Tongue (tissue), 3 donors: ENCODE measurements at places on chromosomes 2 and 18.

- DNase-seq, result no peak
Measured at GRCh38 chr2:63051042-63051794, 588 bp downstream of the OTX1 start.

DNA sequence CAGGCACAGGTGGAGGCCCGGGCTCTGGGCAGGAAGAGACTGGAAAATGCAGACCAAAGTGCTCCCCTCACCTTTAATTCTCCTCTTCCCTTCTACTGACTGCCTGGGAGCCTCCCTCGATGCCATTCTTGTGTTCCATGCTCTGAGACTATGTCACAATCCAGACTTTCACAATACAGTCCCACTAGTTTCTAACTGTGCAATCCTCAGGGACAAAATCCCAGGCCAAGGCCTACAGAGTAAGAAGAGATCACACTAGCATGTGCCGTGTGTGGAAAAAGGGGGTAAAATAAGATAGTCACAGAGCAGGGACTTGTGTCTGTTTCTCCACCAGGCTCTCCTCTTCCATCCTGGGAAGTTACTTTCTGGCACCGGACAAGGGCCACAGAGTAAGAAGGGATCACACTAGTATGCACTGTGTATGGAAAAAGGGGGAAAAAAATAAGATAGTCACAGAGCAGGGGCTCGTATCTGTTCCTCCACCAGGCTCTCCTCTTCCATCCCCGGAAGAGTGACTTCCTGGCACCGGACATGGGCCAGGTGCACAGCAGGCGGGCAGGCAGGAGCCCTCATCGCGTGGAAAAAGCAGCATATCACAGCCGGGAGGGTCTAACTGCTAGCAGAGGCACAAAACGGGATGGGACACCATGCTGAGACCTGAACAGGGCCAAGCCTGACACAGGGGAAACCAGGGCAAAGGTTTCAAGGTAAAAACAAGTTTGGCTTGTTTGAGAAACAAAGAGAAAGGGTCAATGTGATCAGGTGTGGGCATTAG lies 9.6 kb downstream of the CYB5A start:
- DNase-seq, result no peak

GRCh38 chr2:132253496-132254305 lies 91.9 kb upstream of the ANKRD30BL start:
- no peak for DNase-seq

DNA sequence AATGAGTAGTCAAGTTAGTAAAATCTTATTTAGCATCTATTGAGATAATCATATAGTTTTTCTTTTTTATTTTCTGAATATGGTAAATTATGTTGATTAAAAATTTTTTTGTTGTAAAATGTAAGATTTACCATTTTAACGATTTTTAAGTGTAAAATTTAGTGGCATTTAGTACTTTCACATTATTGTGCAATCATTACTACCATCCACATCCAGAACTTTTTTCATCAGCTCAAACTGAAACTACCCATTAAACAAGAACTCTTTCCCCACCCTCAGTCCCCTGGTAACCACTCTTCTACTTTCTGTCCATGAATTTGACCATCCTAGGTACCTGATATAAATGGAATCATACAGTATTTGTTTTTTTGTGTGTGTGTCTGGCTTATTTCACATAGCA lies 11.1 kb downstream of the RAB3GAP1 start:
- no peak for DNase-seq

- DNase-seq, result peak; percentile 73
Measured at GRCh38 chr18:9147440-9148202, 11.0 kb downstream of the ANKRD12 start.

GRCh38 chr2:224377751-224378700 lies 23.9 kb downstream of the FAM124B start:
- peak; percentile 28 for DNase-seq

- DNase-seq, result no peak
Measured at GRCh38 chr2:31232586-31232985, 1.4 kb upstream of the EHD3 start.

GRCh38 chr2:54767921-54768320 lies 44.5 kb downstream of the EML6 start:
- no peak for DNase-seq

GRCh38 chr2:164826293-164827243 lies 15.1 kb downstream of the COBLL1 start:
- DNase-seq, result peak; percentile 66

DNA sequence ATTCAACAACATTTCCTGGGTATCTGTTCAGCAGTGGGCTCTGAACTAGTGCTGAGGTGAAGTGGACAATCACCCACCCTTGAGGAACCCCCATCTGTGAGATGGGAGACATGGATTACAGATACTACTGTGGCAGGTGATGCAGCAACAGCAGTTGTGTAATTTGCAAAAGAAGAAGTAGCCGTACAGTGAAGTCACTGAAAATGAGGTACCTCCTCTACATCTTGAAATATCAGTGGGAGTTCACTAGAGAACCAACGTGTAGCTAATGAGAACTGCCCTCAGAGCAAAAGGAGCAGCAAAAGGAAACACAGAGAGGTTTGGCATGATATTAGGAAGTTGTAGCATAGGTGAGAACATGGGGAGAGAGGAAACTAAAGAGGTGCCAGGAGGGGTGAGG lies 41.3 kb downstream of the VSNL1 start:
- no peak for DNase-seq

- no peak for DNase-seq
Measured at GRCh38 chr2:61184263-61184662, 22.3 kb downstream of the C2orf74 start.

- DNase-seq, result no peak
Measured at GRCh38 chr18:77316008-77316407, 66.4 kb downstream of the GALR1 start.

DNA sequence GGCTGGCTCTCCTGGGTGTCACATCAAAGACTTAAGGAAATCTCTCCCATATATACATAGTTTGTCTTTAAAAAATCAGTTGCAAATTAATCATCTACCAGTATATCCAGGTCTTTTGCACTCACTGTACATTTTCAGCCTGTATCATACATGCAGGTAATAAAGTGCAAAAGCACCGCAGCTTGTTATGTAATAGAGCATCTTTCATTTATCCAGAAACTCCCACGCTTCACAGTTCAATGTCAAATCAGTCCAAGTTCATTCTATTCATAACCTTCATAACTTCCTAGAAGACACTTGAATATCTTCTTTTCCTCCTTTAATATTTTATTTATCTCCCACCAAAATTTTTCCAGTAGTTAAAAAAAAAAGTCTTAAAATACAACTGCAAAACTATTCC lies 89.6 kb upstream of the KCTD1 start:
- no peak for DNase-seq

DNA sequence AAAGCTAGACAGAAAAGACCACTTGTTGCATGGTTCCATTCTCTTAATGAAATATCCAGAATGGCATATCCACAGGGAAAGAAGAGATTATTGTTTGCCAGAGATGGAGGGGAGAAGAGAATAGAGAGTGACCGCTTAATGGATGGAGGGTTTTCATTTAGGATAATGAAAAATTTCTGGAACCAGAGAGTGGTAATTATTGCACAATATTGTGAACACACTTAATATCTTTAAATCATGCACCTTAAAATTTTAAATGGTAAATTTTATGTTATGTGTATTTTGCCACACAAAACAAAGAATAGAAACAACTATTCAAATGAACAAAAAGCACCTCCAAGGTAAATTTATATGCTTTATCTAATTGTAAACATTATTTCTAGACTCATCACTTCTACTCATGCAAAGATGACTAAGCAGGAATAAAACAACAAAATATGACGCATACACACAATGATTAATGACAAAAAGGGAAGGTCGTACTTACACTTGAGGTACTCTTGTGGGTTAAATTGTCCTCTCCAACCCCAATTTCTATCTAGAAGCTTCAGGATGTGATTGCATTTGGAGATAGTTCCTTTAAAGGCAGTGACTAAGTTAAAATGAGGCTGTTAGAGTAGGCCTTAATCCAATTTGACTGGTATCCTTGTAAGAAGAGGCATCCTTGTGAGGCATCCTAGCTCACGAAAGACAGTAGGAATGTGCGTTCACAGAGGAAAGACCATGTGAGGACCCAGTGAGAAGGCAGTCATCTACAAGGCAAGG lies 18.7 kb upstream of the DHRS9 start:
- no peak for DNase-seq

- DNase-seq, result no peak
Measured at GRCh38 chr18:30925795-30926194, 116.7 kb downstream of the DSC3 start.

DNA sequence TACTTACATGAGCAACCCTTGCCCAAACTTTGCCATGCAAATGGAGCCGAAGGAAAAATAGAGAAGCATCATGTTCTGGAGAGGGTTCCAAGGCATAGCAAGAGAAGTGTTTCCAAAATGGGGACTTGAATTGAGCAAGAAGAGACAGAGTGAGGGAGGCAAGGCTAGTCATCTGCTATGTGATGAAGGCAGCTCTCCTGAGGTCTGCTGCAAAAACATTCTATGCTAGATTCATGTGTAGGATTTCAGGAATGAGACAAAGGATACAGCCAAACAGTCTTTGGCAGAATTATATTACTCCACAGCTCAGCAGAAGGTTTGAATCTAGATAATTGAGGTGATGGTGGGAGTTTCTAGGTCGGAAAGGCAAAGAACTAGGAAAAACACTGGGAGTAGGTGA lies 24.1 kb upstream of the MRPL19 start:
- no peak for DNase-seq

GRCh38 chr2:62506421-62506750 lies 391 bp upstream of the TMEM17 start:
- DNase-seq, result no peak

GRCh38 chr2:141519906-141520305 lies 610.9 kb downstream of the LRP1B start:
- no peak for DNase-seq

- DNase-seq, result peak; percentile 53
Measured at GRCh38 chr2:155633887-155634570, 698.5 kb downstream of the NR4A2 start.

DNA sequence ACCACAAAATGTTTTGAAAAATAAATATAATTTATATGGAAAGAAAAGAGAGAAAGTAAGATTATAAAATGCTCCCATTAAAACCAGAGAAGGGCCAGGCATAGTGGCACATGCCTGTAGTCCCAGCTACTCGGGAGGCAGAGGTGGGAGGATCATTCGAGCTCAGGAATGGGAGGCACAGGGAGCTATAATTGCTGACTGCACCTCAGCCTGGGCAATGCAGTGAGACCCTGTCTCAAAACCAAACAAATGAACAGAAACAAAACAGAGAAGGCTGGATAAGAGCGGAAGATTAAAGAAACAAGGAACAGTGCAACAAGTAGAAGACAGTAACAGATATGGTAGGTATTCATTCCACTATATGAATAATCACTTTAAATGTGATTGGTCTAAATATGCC lies 18.6 kb upstream of the TMEM182 start:
- no peak for DNase-seq

GRCh38 chr2:169106563-169107545 lies 37.5 kb downstream of the DHRS9 start:
- DNase-seq, result no peak

DNA sequence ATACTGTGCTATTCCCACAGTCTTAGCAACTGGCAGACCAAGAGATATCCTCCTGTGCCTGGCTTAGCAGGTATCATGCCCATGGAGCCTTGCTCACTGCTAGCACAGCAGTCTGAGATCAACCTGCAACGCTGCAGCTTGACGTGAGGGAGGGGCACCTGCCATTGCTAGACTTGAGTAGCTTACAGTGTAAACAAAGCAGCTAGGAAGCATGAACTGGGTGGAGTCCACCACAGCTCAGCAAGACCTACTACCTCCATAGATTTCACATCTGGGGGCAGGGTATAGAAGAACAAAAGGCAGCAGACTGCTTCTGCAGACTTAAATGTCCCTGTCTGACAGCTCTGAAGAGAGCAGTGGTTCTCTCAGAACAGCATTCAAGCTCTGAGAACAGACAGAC lies 74.8 kb downstream of the AKAIN1 start:
- DNase-seq, result no peak
